Right renal cortex interstitium (tissue), 3 donors: ENCODE measurements at places on chromosomes 11 and 22. TPM values are rescaled to one million over a fixed set of nuclear protein-coding genes. Genes with fewer than 3 reads are reported as not detected.

PRRG4 gene
- 6.0 TPM for polyA plus RNA-seq

MRPL21 gene
- 69.6 TPM for polyA plus RNA-seq

CYTH4 gene
- polyA plus RNA-seq = 2.8 TPM

SAA1 gene
- not detected for polyA plus RNA-seq

- no peak for DNase-seq
Measured at GRCh38 chr11:69288883-69289242, 5.1 kb upstream of the MYEOV start.

DNA sequence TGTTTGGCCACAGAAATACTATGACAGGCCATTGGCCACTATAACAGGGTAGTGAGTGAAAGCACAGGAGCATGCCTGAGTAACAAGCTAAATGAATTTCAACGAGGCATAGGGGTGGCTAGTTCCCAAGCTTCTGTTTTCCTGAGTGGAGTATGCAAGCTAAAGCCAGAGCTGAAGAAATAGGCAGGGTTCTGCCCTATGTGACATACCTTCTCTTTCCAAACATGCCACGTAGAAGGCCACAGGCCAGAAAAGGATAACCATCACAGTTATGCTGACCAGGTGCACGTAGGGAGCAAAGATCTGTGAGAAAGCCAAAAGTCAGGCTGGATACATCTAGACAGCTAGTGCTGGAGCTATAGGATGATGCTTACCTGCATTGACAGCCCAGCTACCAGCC, 30.6 kb downstream of the GDPD4 start:
- DNase-seq = no peak

DNA sequence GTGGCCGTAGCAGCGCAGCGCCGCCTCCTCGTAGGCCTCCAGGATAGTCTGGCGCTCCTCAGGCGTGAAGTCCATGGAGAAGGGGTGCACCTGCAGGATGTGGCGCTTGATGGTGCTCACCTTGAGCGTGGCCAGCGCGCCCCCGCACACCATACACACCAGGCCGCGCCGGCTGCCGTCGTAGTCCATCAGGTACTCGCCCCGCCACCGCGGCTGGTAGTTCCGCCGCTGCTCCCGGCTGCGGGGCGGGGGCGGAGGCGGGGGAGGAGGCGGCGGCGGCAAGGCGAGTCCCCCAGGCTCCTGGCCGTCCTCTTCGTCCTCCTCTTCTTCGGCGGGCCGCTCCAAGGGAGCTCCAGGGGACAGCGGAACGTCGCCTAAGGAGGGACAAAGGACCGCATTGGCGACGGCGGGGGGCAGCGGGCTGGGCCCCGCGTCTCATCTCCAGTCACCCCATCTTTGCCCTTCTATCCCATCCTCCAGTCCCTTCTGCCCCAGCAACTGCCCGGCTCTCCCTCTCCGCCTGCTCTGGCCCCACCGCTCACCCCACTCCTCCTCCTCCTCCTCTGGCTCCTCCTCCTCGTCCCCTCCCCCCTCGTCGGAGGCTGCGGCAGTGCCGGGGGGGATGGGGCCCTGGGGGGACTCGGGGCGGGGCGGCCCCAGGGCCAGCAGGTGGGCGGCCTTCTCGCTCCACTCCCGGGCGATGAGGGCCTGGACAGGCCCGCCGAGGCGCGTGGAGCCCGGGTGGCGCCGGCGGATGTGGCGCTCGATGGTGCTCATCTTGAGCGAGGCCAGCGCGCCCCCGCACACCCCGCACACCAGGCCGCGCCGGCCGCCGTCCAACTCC, 4.9 kb downstream of the ZFTA start:
- no peak for DNase-seq

GRCh38 chr11:109853156-109853776, 239.9 kb upstream of the ZC3H12C start:
- peak; percentile 16 for DNase-seq

DNA sequence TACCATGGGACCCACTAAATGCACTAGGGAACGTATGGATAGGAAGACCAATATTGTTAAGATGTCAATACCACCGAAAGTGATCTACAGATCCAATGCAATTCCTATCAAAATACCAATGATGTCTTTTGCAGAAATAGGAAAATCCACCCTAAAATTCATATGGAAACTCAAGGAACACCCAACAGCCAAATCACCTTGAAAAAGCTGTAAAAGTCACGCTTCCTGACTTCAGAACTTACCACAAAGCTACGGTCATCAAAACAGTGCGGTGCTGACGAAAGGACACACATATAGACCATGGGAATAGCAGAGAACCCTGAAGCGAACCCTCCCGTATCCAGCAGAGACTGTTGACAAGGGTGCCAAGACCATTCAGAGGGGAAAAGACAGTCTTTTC, 20.5 kb downstream of the BRD1 start:
- no peak for DNase-seq

DNA sequence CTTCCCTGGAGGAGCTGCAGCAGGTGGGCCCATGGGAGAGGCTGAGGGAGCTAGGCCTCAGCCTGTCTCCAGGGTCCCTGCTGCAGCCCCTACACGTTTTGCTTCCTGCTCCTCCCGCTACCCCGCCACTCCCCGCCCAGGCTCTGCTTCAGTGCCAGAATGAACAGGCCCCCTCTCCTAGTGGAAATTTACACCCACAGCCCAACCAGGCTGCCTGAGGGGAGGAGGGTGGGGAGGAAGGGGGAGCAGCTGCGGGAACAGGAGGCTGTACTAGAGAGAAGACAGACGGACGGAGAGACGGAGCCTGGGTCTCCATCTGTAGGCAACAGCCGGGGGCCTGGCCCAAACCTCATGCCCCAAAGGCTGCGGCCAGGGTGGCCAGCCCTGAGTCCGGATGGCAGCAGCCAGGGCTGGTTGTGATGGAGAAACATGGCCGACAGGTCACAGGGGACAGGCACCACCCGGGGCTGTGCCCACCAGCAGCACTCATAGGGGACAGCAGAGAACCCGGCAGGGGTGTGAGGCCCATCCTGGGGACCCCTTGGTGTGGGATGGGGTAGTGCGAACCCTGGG, 20.6 kb downstream of the FLRT1 start:
- no peak for DNase-seq

- DNase-seq = no peak
Measured at GRCh38 chr11:128201009-128201408, 386.3 kb downstream of the ETS1 start.

- DNase-seq = no peak
Measured at GRCh38 chr11:32511926-32512325, 71.7 kb upstream of the EIF3M start.

GRCh38 chr11:40722179-40722795, 737.2 kb downstream of the LRRC4C start:
- DNase-seq = no peak

- no peak for DNase-seq
Measured at GRCh38 chr22:36052505-36052941, 23.9 kb upstream of the RBFOX2 start.

- no peak for DNase-seq
Measured at GRCh38 chr22:29171721-29172120, 34.0 kb upstream of the EMID1 start.

- no peak for DNase-seq
Measured at GRCh38 chr11:75773595-75774353, 5.2 kb downstream of the DGAT2 start.

DNA sequence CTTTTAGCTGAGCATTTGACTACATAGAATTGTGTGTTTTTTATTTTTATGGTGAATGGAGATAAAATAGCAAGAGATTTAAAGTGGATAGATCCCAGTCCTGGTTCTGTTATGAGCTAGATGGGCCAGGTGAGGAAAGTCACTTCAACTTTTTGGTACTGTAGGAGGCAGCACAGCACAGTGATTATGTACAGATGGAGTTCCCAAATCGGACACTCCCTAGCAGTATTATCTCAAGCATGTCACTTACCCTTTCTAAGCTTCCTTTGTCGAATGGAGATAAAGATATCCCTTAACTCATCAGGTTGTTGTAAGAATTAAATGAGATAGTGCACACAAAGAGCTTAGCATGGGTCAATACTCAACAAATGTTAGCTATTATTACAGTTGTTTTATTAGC, 5.3 kb downstream of the EXPH5 start:
- DNase-seq = no peak

DNA sequence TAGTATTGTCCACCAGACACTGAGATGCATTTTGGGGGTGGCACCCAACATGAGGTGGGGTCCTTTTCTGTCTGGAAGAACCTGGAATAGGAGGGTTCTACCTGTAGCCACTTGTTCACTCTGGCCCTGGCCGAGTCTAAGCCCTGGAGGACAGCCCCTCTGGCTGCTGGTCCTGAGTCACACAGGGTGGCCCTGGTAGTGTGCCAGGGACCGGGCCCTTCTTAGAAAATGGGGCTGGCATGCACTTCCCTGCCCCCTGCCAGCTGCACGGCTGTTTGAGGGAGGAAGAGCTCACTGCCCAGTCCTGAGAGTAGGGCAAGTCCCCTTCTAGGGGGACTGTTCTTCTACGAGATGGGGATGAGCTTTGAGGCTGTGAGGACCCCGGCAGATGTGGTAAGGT, 2.2 kb downstream of the PLCB3 start:
- DNase-seq = no peak

DNA sequence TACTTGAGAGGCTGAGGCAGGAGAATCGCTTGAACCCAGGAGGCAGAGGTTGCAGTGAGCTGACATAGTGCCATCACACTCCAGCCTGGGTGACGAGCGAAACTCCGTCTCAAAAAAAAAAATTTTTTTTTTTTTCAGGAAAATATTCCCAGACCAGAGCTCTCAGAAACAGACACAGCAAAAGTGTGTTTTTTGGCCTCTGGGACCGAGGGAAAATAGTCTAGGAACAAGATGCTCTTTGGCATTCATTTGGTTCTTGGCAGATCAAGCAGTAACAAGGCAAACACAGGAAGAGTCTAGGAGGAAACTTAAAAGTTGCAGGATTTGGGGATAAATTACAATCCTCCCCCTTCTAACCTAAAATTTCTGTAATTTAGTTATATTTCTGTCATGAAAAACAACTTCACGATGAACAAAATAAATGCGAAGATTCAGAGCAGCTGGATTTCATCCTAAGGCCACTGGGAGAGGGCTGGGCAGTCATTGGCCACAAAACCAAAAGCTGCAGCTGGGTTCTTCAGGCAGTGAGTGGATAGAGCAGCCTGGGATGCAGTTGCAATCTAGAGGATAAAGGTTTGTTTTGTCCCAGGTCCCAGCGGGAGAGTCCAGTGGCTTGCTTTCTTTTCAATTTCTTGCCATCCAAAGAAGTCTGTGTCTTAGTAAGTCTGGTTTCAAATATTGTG, 19.7 kb downstream of the ATG16L2 start:
- DNase-seq = no peak

- no peak for DNase-seq
Measured at GRCh38 chr11:108370990-108371389, 96.3 kb downstream of the C11orf65 start.

DNA sequence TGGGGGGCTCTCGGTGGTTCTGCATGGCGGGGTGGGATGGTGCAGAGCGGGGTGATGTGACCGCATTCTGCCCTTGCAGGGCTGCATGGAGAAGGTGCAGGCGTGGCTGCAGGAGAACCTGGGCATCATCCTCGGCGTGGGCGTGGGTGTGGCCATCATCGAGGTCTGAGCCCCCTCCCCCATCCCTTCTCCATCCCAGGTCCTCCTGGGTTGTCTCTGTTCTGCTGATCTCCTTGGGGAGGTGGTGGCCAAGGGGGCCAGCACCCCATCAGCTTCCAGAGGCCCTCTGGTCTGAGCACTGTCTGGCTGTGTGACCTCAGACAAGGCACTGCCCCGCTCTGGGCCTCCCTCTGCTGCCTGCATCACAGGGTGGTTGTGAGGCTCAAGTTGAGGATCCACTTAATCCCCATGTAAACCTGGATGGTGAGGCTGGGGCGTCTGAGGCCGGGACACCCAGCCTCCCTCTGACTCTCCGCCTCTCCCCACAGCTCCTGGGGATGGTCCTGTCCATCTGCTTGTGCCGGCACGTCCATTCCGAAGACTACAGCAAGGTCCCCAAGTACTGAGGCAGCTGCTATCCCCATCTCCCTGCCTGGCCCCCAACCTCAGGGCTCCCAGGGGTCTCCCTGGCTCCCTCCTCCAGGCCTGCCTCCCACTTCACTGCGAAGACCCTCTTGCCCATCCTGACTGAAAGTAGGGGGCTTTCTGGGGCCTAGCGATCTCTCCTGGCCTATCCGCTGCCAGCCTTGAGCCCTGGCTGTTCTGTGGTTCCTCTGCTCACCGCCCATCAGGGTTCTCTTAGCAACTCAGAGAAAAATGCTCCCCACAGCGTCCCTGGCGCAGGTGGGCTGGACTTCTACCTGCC, 53.3 kb downstream of the CD82 start:
- no peak for DNase-seq
